ENCODE measurements at places on chromosomes 13 and 19. TPM values are rescaled to one million over a fixed set of nuclear protein-coding genes. Genes with fewer than 3 reads are reported as not detected.

Gene FAM83E
- total RNA-seq, result 198 TPM

Gene RAB3D
- 47.7 TPM for total RNA-seq

Gene ZNF836
- 10.2 TPM for total RNA-seq

Gene DEDD2
- 33.8 TPM for total RNA-seq

Gene TMEM150B
- total RNA-seq, result 47.2 TPM

Gene NXNL1
- total RNA-seq, result not detected

Gene TSSK6
- total RNA-seq, result 2.2 TPM

Gene ZNF586
- 13.1 TPM for total RNA-seq

Gene ITGBL1
- 0.25 TPM for total RNA-seq

Gene ZNF681
- 3.2 TPM for total RNA-seq

Gene CLEC17A
- total RNA-seq, result 0.12 TPM

Gene RETN
- total RNA-seq, result not detected

Gene WDR87
- total RNA-seq, result not detected

All from colonic mucosa (tissue), 4 donors.